ENCODE measurements at places on chromosomes 5 and 9.

DNA sequence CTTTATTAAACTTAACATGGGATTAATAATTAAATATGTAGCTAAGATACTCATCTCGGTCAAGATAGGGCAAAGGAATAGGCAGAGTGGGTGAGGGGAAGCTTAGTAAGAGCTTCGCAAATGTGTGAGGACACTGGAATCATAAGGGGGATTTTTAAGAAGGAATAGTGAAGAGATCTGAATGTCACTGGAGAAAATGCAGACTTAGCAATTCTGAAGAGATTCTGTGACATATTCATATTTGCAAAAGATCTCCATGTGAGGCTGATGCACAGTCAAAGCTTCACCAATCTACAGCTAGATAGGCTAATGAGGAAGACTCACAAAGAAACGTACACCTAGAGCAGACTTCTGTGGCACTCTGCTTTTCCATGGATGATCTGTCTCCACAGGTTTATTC lies 1202.8 kb upstream of the CDH6 start:
- DNase-seq: no peak

GRCh38 chr5:170430256-170430655 lies 41.1 kb upstream of the KCNMB1 start:
- DNase-seq: no peak

DNA sequence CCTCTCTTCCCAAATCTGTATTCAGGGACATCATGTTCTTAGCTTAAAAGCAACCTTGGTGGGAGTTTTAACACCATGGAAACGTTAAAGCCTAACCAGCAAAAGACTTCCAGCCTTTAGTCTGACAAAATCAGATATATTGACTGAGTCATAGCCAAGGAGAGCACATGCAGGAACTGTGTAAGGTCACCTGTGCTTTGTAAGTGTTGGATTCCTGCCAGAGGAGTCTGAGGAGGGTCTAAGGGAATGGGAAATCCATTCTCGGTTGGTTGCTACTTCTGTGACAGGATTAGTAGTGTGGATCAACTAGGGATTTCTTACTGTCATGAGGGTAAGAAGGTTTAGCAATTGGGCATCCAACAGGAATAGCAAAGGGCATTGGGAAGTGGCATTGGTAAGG lies 142.0 kb upstream of the CHD1 start:
- no peak for DNase-seq

DNA sequence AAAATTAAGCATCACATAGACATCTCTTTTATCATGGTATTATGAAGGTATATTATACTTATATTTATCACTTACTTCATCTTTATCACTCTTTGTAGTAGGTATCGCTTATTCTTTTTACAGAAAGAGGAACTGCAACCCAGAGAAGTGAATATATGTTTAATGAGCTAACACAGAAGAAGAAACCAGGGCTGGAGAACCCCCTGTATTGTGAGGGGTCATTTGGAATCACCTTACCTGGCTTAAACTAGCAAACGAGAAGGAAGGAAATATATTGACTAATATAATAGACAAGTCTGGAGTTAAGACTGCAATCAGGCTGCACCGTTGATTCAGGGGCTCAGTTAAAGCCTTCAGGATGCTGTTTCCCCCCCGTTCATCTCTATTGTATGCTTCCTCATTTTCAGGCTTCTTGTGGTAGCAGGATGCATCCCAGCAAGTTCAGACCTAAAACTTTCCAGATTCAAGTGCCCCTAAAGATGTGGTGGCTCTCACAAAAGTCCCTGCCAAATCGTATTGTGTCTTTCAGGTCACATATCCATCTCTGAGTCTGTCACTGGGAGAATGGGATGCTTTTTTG lies 146.4 kb downstream of the GCNT1 start:
- DNase-seq: no peak

- DNase-seq: no peak
Observed at GRCh38 chr5:42962124-42962523, 78.0 kb downstream of the ANXA2R start.

DNA sequence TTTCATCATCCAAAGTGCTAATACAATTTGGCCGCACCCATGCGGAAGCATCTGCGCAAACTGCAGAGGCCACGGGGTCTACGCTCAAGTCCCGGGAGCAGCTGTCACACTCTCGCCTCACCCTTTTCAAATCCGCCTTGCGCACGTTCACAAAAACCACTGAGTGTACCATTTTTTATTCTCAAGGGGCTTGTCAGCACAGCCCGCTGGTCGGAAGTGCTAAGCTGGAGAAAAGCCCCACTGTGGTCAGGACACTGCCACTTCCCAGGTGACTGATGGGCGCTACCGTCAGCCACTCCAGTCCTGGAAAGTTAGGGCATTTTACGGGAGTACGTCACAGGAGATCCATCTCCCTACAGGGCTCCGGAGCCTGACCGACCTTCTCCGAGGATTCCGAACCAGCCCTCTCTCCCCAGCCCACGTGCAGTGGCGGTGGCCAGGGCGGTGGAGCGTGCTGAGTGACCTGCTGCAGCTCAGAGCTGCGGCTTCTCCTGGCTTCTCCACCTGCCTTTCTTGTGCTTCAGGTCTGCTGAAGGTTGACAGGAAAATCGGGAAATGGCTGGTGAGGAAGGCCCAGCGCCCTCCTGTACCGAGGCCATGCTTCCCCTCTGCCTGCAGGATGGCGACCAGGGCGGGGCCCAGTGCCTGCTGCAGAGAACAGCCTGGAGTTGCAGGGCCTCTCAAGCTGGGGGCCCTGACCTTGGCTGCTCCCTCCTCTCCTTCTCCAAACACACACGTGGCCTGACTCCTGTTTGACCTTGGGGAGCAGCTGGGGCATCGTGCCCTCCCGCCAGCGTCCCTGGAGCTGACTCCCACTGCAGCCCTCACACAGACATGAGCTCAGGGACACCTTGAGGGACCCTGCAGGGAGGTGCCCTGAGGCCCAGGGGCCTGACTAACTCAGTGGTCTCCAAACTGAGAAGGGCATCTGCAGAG lies 14.3 kb downstream of the RASGEF1C start:
- no peak for DNase-seq

Data from renal cortex interstitium (tissue), 15 donors.